Cardiac septum (tissue), 1 donor: ENCODE measurements at places on chromosomes 5 and 9. TPM values are rescaled to one million over a fixed set of nuclear protein-coding genes. Genes with fewer than 3 reads are reported as not detected.

GRCh38 chr5:86557920-86558319 lies 59.8 kb upstream of the COX7C start:
- no peak for DNase-seq

DNA sequence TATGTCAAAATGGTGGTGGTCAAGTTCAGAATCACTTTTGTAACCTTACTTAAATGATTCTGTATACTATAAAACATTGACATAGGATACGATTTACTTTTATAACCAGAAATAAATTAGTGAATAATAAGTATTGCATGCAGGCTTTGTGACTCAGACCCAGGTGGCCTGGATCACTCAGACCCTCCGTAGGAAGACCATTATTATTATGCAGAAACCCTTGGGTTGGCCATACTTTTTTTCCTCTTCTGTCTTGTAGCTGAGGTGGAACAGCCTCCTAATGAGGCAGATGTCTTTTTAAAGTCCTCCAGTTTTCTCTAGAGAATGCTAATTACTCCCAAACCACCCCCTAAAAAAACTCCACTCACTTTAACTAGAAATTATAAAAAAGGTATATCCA lies 121.9 kb downstream of the LPAR1 start:
- no peak for DNase-seq

The C9 gene
- not detected for total RNA-seq

GRCh38 chr5:97550164-97550563 lies 367.1 kb upstream of the RIOK2 start:
- no peak for DNase-seq

GRCh38 chr5:14343376-14343775 lies 200.2 kb downstream of the TRIO start:
- no peak for DNase-seq

DNA sequence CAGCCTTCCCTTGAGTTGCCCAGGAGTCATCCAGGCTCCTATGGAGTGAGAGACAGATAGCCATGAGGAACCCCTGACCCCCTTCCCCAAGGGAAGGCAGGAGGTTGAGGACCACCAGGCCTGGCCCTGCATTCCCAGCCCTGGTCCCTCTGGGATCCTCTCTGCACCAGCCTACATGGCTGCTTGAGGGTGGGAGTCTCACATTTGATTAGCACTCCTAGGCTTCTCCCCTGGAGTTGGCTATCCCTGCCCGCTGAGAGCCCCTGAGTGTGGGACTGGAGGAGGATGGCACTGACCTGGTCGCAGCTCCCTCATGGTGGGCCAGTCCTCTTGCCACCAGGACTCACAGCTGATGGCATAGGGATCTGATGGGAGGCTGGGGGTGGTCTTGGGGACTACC lies 46.7 kb downstream of the SAR1B start:
- peak; percentile 61 for DNase-seq
